ENCODE measurements at places on chromosomes 5 and 9. TPM values are rescaled to one million over a fixed set of nuclear protein-coding genes. Genes with fewer than 3 reads are reported as not detected.

- H3K36me3 ChIP-seq = no peaks in the 10 kb centered on the region
- H3K27ac ChIP-seq = peak overlapping the region; percentile 10
- no peak for DNase-seq
- no peak overlapping the region for H3K4me3 ChIP-seq
Observed at GRCh38 chr5:114243281-114243971, 118.4 kb upstream of the KCNN2 start.

KCNT1 gene
- 0.28 TPM for total RNA-seq

- H3K27me3 ChIP-seq = no peaks in the 10 kb centered on the region
- H3K36me3 ChIP-seq = no peaks in the 10 kb centered on the region
- H3K4me3 ChIP-seq = no peak overlapping the region
- DNase-seq = no peak
- H3K4me1 ChIP-seq = peaks cover 10% of the 10 kb centered on the region
- no peak overlapping the region for H3K27ac ChIP-seq
Observed at GRCh38 chr9:77156646-77157371, 20.5 kb upstream of the VPS13A start.

- no peak overlapping the region for H3K27ac ChIP-seq
- H3K4me3 ChIP-seq = no peak overlapping the region
- DNase-seq = no peak
- no peaks in the 10 kb centered on the region for H3K27me3 ChIP-seq
Observed at GRCh38 chr9:126852086-126852688, 8.3 kb upstream of the ZBTB34 start.

DNA sequence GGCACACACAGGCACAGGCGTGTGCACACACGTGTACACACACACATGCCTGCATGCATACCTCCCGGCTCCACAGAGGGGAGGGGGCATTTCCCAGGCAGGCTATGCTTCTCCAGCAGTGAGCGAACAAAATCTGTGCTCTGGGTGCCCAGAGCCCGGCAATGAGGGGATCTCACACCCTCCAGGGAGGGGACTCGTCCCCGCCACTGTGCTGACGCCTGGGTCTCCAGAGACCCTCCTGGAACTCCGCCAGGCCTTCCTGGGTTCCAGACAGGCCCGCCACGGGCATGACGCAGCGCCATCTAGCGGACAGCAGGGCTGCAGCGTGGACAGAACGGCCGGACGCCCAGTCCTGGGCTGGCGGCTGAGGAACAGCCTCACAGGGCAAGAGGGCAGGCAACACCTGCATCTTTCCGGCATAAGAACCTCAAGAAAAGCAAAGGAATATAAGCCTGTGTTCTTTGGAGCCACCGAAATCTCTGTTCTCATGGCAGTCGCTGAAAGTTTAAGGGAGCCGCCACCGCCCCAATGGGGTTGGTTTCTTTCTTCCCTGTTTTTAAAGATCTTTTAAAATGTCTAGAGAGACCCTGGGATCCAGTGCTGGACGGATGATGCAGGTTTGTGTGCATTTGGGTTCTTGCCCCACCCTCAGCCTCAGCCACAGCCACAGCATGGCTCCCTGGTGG lies 135.6 kb upstream of the PPP1R26 start:
- H3K27ac ChIP-seq = no peak overlapping the region
- peaks cover 67% of the 10 kb centered on the region for H3K27me3 ChIP-seq
- peak; percentile 70 for DNase-seq
- H3K4me1 ChIP-seq = peaks cover 4% of the 10 kb centered on the region
